ENCODE measurements at places on chromosomes 16 and 17. TPM values are rescaled to one million over a fixed set of nuclear protein-coding genes. Genes with fewer than 3 reads are reported as not detected.
A peak's percentile ranks its signal among the peaks of the same experiment; 100 is the strongest.

GRCh38 chr17:50609380-50610074, 25.2 kb upstream of the ABCC3 start:
- no peak for DNase-seq

DNA sequence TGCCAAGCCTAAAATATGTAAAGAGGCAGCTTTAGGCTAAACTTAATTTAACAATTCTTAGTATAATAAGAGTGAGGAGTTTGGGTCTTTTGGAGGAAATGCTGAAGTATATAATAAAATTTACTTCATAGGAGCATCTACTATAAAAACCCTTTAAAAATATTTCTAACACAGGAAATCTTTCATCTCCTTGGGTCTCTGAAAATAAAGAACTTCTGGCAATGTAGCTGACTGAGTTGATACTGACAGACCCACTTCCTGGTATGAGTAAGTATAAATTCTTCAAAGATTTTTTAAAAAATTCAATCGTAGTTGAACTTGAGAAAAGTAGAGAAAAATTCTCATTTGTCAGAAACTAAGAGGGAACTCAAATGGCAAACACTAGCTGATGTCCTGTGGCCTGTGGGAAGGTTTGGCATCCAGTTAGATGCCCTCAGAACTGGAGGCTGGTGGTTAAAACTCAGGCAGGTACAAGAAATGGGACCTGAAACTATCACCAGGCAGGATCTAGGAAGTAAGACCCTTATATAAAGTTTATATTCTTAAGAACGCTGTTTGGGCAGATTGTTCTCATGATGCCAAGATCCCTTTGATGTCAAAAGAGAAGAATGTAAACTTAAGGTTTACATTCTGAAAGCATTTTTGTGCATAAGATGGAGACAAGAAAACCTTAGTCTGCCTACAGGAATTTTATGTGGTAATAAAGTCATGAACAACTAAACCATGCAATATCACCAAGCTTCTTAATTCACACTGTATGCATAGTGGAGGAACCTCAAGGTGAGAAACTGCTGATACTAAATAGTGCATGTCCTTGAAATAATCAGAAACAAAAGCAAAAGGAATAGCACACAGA, 6.2 kb downstream of the KRTAP4-6 start:
- DNase-seq = no peak

DNA sequence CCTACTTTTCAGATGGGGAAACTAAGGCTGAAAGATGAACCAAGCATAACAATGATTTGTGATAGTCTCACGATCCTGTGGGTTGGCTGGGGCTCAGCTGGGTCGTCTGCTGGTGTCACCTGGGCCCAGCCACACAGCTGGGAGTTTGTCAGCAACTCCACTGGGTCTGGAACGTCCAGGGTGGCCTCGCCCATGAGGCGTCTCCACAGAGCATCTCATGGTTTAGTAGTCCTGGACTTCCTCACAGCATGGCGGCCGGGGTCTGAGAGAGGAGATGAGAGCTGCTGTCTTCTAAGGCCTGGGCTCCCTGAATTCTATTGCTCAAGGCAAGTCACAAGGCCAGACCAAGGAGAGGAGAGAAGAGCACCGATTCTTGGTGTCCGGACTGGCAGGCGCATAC, 24.1 kb upstream of the WFDC1 start:
- no peak for DNase-seq

DNA sequence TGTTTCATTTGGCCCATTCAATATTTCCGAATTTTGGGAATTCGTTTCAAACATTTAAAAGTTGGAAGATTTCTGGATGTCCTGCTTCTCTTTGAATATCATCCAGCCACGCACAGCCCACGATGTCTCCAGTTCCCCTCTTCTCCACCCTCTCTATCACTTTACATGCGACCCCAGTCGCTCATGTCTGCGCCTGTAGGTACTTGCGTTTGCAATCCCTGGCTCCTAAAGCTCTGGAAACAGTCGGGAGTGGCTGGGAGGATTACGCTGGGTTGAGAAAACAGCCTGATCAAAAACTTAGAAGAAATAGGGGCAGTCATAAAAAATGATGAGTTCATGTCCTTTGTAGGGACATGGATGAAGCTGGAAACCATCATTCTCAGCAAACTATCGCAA, 1.5 kb upstream of the SBK1 start:
- no peak for DNase-seq

DNA sequence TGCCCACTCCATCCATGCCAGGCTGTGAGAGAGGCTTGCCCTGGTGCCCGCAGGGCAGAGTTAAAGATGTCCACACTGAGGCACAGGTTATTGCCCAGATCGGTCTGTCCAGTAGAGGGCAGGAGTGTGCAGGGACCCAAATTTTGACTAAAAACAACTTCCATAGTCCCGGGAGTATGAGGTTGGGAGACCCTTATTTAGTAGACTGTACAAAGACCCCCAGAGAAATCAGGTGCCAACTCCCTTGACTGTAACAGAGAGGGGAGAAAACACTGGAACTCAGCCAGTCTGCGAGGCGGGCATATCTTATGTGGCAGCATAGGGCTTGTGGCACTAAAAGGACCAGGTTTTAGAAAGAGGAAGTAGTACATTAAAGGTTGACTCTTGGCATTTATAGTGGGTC, 43.4 kb downstream of the HNF1B start:
- DNase-seq = no peak

The TUBB3 gene
- polyA plus RNA-seq = 6.4 TPM

GRCh38 chr17:81860756-81861568, 627 bp upstream of the P4HB start:
- peak; percentile 100 for DNase-seq
